Tibial nerve (tissue), 4 donors: ENCODE measurements at places on chromosomes 5 and 9. TPM values are rescaled to one million over a fixed set of nuclear protein-coding genes. Genes with fewer than 3 reads are reported as not detected.

The SPINK4 gene
- total RNA-seq, result not detected

The SNX18 gene
- 39.3 TPM for total RNA-seq

The MEF2C gene
- total RNA-seq, result 40.8 TPM

GRCh38 chr9:125438506-125439433 lies 177.1 kb downstream of the GAPVD1 start:
- peaks cover 10% of the 10 kb centered on the region for H3K36me3 ChIP-seq

- no peaks in the 10 kb centered on the region for H3K36me3 ChIP-seq
- H3K4me1 ChIP-seq, result no peaks in the 10 kb centered on the region
- no peaks in the 10 kb centered on the region for H3K27me3 ChIP-seq
- no peak overlapping the region for H3K27ac ChIP-seq
Observed at GRCh38 chr5:135249658-135250057, 149.4 kb downstream of the MACROH2A1 start.

DNA sequence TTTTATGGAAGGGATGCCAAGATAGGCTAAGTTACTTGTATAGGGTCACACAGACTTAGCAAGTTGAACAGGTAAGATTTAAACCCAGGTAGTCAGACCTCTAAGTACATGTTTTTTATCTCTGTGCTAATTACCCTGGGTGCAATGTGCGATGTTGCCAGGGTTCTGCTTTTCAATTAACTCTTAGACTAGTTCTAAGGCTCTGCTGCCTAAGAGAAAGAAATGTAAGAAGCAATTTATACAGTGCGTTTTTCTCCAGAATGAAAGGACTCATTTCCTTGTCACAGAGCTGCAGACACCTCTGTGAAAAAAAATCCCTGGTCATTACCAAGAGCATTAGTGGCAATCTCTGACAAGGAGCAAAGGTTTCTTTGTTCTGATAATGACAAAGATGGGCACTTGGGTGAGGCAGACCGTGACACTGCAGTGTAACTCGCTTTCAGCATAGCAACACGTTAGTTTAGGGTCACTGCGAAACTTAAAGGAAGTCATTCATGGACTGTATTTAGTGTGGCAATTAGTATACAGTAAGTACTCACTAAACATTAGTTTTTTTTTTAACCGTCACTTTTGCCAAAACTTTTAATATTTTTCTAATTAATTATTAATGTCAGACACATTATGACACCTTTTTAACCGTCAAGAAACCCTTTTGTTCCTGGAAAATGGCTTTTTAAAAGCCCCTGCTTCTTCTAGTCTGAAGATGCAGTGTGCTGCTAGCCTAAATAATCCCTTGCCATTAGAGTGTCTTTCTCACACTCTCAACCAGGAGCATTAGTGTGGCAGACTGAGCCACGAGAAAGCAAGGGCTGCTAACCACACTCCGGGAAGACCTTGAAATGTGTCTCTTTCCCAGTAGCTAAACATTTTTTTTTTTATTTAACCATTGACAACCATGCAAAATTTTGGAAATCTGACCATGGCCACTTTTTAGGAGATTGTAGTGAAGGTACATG lies 520.0 kb upstream of the C9orf72 start:
- no peak for DNase-seq
- no peak overlapping the region for H3K27ac ChIP-seq
- no peaks in the 10 kb centered on the region for H3K4me1 ChIP-seq
- H3K4me3 ChIP-seq, result no peak overlapping the region

DNA sequence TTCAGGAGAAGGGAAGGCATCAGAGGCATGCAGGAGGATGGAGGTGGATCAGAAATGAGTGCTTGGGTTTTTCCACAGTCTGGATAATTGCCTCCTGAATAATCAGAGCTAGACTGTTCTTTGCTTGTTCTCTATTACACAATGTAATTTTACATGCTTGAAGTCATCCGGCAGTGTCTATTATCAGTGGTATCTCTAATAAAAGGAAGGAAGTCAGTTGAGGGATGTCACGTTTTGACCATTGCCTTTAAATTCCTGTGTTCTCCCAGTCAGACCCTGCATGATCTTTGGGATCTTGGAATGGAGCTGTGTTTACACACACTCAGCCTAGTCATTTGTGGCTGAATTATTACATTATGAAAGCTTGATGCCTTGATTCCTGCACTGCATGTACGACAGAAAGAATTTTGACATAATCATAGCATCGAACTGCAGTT lies 91.0 kb downstream of the PDE8B start:
- H3K4me1 ChIP-seq, result no peaks in the 10 kb centered on the region
- no peak overlapping the region for H3K4me3 ChIP-seq
- no peak for DNase-seq

GRCh38 chr5:107404595-107405374 lies 266.0 kb downstream of the EFNA5 start:
- H3K4me1 ChIP-seq, result peaks cover 8% of the 10 kb centered on the region
- no peaks in the 10 kb centered on the region for H3K36me3 ChIP-seq
- H3K4me3 ChIP-seq, result no peak overlapping the region
- no peak for DNase-seq
- no peak overlapping the region for H3K27ac ChIP-seq
